ENCODE measurements at places on chromosomes 6 and 20.
A peak's percentile ranks its signal among the peaks of the same experiment; 100 is the strongest.

DNA sequence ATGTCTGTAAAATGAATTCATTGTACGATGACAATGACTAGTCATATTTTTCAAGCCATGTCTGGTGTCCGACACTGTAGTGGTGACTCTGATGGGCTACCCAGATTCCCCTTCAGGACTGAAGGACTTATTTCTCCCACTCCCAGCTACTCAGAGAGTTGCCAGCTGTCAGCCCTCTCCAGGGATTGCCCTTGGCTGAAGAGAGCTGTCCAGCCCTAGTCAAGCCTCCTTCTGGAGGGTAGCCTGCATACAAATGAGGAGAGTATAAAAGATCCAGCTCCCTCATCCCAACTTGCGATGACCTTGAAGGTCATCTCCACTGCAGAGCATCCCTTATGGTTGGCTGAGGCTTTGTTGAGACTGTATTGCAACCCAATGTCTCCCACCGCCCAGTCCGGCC, 29.9 kb downstream of the JPH2 start:
- no peak for DNase-seq

DNA sequence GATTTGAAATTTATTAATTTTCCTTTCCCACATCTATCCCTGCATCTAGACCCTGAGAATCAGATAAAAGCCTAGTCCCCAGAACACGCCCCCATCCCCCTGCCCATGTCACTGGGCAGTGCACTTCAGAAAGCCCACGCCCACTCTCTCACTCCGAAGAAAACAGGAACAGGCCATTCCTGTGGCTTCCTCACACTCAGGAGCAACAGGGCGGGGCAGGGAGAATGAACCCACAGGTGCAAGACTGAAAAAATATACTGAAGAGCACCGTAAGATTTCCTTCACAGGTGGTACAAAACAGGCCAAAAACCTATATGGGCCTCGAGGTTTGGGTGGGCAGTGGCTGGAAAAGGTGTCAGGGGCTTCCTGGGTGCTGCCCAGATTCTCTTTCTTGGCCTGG, 3.4 kb downstream of the OXT start:
- DNase-seq = no peak

DNA sequence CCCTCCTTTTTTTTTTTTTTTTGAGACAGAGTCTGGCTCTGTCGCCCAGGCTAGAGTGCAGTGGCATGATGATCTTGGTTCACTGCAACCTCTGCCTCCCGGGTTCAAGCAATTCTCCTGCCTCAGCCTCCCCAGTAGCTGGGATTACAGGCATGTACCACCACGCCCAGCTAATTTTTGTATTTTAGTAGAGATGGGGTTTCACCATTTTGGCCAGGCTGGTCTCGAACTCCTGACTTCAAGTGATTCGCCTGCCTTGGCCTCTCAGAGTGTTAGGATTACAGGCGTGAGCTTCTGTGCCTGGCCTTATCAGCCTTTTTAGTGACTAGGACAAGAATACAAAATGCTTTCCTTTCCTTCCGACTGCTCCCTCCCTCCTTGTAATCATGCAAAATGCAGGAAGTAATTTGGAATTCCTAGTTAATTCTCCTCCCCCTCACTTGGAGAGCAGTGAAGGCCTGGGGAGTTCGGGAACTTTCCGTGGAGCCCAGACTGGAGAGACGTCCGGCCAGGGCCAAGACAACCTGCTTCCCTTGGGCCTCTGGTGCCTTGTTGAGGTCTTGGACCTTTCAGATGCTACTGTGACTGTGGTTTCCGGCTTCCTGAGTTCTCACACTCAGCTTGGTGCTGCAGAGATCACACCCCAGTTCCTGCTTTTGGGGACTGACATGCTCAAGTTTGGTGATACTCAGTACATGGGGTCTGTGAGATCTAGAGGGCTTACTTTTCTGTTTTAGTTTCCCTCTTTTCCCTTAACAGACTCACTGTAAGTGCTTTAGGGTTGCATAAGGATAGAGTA, 3.9 kb upstream of the PHF20 start:
- peak; percentile 59 for DNase-seq

DNA sequence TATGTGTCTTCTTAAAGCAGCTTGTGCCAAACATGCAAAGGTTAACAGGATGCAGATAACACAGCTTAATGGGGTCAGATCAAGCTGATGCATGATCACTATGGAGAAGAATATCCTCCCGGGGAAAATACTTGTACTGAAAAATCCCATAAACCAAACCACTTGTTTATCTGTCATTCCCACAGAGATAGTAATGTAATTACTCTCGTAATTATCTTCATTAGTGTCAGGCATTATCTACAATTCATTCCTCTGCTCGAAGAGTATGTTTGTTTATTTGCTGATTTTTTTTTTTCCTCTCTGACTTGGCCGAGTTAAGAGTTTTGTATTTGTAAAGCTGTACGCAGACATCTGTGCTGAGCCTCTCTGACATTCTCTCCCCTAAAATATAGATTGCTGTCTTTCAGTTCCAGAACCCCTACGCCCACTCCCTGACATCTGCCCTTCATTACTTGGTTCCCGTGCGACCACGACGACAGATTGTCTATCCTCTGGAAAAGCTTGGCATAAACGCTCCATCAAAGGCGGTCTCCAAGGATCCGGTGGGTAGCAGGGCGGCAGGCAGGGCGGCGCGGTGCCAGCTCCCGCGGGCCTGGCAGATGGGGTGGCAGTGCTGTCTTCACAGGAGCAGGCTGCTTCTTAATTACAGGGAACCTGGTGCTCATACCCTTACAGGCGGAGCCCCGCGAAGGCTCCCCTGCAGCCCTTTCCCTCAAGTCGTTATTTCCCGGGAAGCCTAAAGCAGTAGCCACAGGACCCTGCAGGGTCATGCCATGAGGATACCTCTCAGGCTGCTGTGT, 147.2 kb downstream of the CFAP61 start:
- DNase-seq = no peak

Measured in activated CD4-positive, alpha-beta T cell treated with anti-CD3 and anti-CD28 coated beads, Interleukin-2, amount 50 U/mL, for 48 hours (primary cell).